ENCODE measurements at places on chromosomes 12 and 14.

DNA sequence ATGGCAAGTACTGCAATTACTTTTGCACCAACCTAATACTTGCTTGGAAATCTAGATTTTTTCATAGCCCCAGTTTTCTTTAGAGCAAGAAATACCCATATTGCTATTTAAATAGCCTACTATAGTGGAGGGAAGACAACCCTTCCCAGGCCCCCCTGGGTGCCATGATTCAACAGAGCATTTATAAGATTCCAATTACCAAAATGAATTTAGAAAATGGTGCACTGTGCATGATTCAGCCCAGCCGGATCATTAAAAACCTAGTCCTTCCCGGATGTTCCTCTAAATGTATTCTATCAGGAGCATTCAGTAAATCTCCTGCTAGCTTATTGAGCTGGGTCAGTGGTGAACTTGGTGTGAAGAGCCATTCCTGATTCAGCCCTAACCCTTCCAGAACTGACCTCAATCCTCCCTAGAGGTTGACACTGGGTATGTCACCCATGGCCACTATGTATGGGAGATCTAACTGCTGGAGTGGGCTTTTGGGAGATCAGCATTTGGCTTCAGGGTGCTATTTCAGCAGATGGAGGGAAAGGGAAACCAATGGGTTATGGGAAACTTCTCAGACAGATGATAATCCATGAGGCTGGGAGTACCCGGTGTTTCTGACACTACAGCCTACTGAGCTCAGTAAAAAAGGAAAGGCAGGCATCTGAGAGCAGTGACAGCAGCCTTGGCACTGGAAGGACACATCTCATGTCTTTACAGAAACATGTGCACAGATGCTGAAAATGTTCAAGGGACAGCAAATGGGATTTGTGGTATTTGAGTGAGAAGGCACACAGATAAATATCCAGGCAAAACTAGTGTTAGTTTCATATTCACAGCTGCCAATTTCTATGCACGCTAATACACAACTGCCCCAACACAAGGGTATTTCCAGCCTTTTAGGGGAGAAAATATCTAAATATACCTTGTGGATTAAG, 258.9 kb downstream of the DPF3 start:
- DNase-seq = no peak

- no peak for DNase-seq
These were observed 149.3 kb downstream of the CALM1 start for GRCh38 chr14:90545966-90546751.

- no peak for DNase-seq
These were observed 12.2 kb downstream of the ACTN1 start for GRCh38 chr14:68966872-68967301.

- DNase-seq = no peak
These were observed 48.7 kb downstream of the SPTB start for GRCh38 chr14:64830961-64831360.

DNA sequence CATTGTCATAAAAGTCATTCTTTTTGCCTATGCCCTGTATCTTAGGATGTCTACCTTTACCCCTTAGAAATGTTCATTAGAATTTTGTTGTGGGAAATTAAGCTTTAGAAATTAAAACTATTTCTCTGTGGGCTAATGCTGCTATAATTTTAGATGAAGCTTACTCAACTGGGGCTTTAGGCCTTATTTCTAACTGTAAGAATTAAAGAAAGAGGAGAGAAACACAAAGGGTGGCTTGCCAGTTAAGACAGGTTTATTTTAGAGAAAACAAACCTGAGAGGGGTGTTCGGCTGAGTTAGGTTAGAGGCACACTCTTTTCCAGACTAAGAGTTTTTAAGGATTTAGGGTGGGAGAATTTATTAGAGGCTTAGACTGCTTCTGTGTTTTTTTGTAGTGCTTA, 6.4 kb downstream of the TRIP11 start:
- no peak for DNase-seq

DNA sequence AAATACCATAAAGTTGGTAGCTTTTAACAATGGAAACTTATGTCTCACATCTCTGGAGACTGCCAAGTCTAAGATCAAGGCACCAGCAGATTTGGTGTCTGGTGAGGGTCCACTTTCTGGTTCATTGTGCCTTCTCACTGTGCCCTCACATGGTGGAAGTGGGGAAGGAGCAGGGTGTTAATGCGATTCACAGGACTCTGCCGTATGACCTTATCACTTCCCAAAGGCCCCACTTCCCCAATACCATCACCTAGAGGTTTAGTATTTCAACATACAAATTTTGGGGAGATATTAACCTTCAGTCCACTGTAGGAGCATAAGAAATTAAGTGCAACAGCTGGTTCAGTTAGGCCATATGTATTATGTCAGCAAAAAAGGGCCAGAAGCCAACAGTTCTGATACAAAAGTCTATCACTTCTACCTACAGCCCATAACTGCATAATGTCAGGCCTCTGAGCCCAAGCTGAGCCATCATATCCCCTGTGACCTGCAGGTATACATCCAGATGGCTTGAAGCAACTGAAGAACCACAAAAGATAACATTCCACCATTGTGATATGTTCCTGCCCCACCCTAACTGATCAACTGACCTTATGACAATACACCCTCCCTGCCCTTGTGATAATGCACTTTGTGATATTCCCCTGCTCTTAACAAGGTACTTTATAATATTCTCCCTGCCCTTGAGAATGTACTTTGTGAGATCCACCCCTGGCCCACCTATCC, 24.7 kb downstream of the DDHD1 start:
- DNase-seq = no peak

DNA sequence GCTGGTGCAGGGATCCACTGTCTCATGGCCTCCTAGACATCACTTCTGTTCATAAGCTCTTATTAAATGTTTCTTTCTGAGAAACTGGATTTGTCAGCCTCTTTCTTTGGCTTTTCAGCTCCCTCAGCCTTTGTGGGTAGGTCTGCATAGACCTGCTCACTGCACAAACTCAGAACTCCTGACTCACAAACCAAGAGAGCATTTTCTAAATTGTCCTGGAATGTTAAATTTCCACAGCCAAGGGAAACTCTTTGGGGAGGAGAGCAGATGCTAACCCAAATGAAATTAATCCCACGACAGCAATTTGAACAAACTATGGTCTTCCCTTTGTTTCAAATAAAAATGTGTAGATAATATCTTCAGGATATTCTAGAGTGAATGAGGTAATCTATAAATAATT, 19.5 kb upstream of the CERS5 start:
- DNase-seq = no peak

GRCh38 chr14:97695456-97695981, 898.3 kb downstream of the VRK1 start:
- DNase-seq = no peak

- DNase-seq = no peak
These were observed 106.2 kb downstream of the UNC79 start for GRCh38 chr14:93536945-93537344.
